ENCODE measurements at places on chromosomes 7 and 10.

GRCh38 chr10:44979281-44980191 is 927 bp upstream of the DEPP1 start:
- no peak for DNase-seq

- no peak for DNase-seq
Measured at GRCh38 chr10:99296605-99297004, 32.6 kb upstream of the CNNM1 start.

DNA sequence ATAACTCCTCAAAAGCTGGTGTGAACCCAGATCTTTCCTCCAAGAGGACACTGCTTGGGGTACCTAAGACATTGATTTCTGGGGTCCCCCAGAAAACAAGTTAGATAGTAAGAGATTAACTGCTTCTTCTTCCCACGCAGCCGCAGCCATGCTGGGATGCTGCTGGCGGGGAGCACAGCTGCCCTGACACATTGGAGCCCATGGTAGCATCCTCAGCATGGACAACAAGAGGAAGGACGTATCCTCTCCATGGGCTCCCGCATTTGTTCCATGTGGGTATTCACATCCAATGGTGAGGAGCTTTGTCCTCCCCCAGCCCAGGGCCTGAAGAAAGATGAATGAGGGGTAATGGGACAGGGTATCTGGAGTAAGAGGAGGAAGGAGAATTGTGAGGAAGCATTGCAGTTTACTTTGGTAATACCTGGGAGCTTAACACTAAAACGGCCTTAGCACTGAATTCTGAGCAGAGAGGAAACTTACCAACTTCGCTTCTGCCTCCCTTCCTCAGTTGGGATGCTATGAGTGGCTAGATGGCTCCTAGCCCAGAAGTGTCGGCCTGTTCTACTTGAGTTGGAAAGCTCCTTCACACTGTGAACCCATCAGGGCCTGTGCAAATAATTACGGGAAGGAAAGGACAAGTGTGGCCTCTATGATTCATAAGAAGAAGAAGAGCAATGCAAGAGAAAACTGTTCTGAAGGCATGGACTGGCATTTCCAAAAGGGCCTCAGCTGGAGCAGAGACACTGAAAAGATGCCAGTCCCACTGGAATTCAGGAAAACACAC is 43.9 kb downstream of the C10orf120 start:
- DNase-seq, result no peak

DNA sequence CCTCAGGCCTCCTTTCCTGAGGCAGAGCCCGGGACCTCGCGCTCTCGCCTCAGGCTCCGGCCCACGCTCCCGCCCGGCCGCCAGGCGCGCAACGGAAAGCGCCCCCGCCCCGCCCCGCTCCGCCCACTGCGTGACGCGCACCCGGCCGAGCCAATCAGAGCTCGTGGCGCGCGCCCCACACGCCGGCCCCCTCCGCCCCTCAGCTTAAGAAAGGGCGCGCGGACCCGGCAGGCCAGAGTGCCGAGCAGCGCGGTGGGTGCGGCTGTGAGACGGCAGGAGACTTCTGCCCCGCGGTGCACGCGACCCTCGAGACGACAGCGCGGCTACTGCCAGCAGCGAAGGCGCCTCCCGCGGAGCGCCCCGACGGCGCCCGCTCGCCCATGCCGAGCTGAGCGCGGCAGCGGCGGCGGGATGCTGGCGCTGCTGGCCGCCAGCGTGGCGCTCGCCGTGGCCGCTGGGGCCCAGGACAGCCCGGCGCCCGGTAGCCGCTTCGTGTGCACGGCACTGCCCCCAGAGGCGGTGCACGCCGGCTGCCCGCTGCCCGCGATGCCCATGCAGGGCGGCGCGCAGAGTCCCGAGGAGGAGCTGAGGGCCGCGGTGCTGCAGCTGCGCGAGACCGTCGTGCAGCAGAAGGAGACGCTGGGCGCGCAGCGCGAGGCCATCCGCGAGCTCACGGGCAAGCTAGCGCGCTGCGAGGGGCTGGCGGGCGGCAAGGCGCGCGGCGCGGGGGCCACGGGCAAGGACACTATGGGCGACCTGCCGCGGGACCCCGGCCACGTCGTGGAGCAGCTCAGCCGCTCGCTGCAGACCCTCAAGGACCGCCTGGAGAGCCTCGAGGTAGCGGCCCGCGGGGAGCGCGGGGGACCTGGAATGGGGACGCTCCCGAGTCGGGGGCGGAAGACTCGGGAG is at the start of gene NPTX2:
NPTX2 (plus strand) TSS at position 235 of the 909 bp plus-strand sequence; CDS start at position 412, 177 bp downstream.
- peak; percentile 57 for DNase-seq

GRCh38 chr10:29323367-29323766 is 34.5 kb downstream of the LYZL1 start:
- DNase-seq, result no peak

DNA sequence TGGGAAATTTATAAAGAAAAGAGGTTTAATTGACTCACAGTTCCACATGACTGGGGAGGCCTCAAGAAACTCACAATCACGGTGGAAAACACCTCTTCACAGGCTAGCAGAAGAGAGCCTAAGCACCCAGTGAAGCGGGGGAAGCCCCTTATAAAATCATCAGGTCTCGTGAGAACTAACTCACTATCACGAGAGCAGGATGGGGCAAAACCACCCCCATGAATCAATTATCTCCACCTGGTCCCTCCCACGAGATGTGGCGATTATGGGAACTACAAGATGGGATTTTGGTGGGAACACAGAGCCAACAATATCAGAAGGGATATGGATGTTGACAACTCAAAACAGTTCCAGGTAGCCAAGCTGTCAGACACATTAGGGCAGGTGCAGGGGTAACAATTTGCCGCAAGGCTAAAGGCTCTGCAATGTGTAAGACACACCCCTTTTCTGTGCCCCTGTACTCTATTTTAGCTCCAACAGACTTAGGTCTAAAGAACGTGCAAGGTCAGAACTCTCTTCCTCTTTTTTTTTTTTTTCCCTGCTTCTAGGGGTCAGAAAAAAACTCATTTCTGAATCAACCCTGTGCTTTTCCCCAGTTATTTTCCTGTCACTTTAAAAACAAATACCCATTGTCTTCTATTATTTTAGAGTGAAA is 30.7 kb upstream of the RBM20 start:
- DNase-seq, result no peak

GRCh38 chr7:42768045-42768444 is 143.8 kb downstream of the C7orf25 start:
- no peak for DNase-seq

- no peak for DNase-seq
Measured at GRCh38 chr7:2894118-2894940, 50.2 kb upstream of the GNA12 start.

DNA sequence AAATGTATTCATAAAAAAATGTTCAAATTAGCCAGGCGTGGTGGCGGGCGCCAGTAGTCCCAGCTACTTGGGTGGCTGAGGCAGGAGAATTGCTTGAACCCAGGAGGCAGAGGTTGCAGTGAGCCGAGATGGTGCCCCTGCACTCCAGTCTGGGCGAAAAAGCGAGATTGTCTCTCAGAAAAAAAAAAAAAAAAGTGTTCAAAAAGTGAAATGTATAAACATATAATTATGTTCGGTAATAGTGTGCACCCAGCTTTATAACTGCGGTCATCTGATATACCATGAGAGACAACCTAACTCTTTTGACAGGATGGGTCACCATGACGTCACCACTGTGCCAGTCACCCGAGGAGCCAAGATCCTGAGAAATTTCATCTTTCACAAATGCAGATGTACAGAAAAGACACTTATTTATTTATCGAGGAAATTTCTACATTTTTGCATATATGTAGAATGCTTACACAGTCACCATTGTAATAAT is 594 bp upstream of the RP9 start:
- DNase-seq, result peak; percentile 8

- DNase-seq, result no peak
Measured at GRCh38 chr7:69129951-69130350, 468.3 kb upstream of the AUTS2 start.

- no peak for DNase-seq
Measured at GRCh38 chr10:121722665-121723064, 124.4 kb upstream of the FGFR2 start.

DNA sequence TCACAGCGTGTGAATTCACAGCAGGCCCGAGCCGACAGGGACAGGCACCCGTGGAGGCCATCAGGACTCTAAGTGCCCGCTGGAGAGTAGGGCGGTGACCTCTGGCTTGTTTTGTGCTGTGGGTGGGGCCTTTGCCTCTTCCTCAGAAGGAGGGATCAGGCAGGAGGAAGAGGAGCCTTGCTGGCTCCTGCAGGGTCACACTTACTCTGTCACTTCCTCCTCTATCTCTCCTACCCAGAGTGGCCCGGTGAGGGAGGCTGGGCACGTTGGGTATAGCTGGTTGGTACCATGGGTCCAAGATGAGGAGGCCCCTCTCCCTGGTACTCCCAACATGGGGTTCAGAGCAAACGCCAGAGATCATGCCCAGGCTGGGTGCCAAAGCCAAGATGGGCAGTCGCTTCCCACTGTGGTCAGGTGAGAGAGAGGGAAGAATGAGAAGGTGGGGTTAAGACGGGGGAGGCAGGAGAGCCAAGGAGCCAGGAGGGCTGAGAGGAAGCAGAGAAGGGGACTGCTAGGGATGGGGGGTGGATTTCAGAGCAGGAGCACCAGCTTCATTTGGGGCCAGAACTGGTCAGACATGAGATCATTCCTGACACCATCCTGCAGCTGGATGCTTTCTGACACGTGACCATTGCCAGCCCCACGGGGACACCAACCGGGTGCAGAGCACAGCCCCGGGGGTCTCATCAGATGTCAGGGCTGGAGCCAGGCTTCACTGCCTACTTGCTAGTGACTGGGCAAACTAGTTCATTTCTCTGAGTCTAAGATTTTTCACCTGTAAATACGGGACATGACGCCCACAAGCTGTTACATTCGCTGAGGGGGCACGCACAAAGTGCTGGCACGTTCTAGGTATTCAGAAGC is 54.8 kb upstream of the CACUL1 start:
- no peak for DNase-seq

- DNase-seq, result no peak
Measured at GRCh38 chr7:143407287-143408251, 1.1 kb downstream of the EPHA1 start.

- no peak for DNase-seq
Measured at GRCh38 chr10:72011976-72012512, 47.8 kb downstream of the CHST3 start.

GRCh38 chr10:47380341-47381102 is 3.6 kb downstream of the ZNF488 start:
- DNase-seq, result no peak

GRCh38 chr10:47146572-47146971 is 153.4 kb upstream of the GDF10 start:
- no peak for DNase-seq

- no peak for DNase-seq
Measured at GRCh38 chr7:142332421-142332820, 74.6 kb upstream of the PRSS58 start.

DNA sequence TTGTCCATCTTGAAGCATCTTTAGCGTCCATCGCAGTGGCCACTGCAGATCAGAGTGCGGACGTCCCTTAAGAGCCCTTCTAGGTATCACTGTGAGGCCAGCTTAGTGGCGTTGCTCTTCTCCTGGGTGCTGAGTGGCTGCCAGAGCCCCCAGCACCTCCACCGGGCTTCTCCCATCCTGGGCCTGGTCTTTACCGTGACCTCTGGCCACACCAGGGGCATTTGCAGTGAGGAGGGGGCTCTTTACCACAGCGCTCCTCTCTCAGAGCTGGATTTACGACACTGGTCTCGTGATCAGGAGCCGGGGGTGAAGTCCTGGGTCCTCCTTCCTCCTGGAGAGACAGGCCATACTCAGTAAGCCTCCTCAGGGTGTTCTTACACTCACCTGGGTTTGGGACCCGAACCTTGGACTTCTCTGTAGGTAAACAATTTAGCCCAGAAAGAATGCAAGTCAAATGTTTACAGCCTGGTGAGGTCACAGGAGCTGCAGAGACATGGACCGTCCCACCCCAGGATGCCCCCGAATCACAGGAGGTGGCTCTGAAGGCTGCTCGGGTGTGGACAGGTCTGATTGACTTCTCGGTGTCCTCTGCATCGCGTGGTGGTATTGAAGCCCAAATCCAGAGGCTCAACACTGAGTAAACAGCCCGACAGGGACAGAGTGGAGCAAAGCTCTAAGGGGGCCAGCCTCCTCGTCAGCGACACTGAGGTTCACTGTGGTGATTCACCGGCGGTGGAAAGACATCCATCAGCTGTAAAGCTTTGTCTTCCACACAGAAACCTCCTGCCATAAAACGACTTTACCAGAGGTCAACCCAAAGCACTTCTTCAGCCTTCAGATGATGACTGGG is 33.0 kb downstream of the JAKMIP3 start:
- DNase-seq, result no peak

DNA sequence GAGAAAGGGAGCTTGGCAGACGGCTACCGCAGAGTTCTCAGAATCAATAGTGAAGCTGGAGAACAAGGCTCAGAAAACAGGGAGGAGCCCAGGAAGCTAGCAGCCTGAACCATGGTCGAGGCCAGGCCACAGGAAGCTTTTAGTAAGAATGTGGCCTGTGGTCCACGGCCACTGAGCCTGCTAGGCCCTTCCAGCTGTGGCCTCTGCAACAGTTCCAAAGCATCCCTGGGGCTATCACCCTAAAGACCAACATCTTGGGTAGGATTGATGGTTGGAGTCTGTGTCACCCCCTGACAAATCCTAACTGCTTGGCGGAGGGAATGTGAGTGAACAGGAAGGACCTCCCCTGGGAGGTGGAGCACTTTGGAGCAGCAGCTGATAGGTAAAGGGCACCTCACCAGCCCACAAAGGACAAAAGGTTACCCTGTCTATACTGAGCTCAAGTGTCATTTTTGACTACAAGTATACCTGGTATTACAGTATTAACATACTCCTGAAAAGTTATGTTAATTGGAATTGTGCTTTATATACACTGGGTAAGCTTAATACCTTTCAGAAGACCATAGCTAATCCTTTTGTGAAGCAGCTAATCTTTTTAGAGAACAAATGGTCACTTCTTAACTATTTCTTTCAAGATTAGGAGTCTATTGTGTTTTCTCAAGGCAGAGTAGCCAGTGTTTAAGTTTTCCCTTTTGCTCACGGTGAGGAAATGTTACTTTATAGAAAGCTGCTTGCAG is 18.7 kb downstream of the PTPRE start:
- DNase-seq, result no peak

GRCh38 chr10:46992803-46993561 is 81.8 kb downstream of the PTPN20 start:
- DNase-seq, result no peak

DNA sequence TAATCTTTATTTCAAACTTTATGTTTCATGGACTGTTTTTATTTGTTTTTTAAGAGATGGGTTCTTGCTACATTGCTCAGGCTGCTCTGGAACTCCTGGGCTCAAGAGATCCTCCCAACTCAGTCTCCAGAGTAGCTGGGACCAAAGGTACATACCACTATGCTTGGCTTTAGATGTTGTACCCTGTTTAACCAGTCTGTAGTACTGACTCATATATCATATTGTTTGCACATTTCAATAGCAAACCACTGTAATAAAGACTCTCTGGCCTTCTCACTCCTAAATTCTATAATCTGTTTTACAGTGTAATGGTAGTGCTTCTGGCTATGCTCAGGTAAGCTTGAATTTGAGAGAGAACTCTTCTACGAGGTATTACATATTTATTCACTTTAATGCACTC is 413.6 kb upstream of the PCDH15 start:
- no peak for DNase-seq

GRCh38 chr7:15719311-15719710 is 32.8 kb upstream of the MEOX2 start:
- DNase-seq, result no peak

- DNase-seq, result no peak
Measured at GRCh38 chr10:123755061-123755460, 88.9 kb downstream of the GPR26 start.

Data from NCI-H510A treated with DMSO at 0.1 percent for 48 hours (cell line).